ENCODE measurements at places on chromosomes 5 and 9. TPM values are rescaled to one million over a fixed set of nuclear protein-coding genes. Genes with fewer than 3 reads are reported as not detected.

Gene DMRT3
- total RNA-seq: not detected

Gene LCN15
- total RNA-seq: not detected

GRCh38 chr5:107263387-107264018, 407.2 kb downstream of the EFNA5 start:
- H3K4me3 ChIP-seq: peak overlapping the region; percentile 11
- no peaks in the 10 kb centered on the region for H3K36me3 ChIP-seq
- H3K27ac ChIP-seq: peak overlapping the region; percentile 36
- H3K4me1 ChIP-seq: peaks cover 9% of the 10 kb centered on the region

DNA sequence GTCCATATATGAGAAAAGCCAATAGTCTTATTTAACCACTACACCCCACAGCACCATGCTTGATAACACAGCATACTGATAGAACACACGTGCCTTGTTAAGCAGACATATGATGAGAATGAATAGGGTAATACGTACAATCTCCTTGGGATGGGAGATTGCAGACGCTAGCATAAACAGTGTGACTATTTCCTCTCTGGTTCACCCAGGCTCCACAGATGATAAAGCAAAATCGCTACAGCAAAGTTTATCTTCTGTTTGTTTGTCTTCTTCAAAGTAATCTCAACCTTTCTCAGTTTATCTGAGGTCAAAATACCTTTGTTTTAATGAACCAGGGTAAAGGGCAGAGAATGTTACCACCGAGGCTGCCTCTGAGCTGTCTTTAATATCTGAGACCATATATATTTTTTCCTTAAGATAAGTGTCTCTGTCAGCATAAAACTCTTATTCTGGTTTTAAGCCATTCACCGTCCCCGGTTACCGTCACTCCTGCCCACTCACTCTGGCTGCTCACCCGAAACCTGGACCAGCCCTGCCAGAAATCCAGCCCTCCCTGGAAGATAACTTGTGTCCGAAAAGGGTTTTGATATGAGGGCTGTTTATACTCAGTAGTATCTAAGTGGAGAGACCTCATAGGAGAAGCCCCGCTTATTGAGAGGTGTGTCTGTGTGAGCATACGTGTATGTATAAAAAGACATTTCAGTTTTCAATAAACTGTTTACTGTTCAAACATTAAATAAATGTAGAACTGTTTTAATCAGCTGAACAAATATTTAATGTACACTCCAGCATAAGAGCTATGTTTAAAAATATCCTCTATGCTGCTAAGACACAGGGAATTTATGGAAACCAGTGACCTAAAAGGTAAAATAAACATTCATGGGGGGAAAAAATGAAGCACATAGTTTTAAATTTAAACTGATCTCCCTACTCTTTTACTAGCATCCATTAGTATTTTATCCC, 465.4 kb downstream of the RASEF start:
- H3K4me1 ChIP-seq: no peaks in the 10 kb centered on the region
- no peaks in the 10 kb centered on the region for H3K36me3 ChIP-seq
- H3K27ac ChIP-seq: no peak overlapping the region
- no peak for DNase-seq
- H3K27me3 ChIP-seq: no peaks in the 10 kb centered on the region
- H3K4me3 ChIP-seq: no peak overlapping the region

DNA sequence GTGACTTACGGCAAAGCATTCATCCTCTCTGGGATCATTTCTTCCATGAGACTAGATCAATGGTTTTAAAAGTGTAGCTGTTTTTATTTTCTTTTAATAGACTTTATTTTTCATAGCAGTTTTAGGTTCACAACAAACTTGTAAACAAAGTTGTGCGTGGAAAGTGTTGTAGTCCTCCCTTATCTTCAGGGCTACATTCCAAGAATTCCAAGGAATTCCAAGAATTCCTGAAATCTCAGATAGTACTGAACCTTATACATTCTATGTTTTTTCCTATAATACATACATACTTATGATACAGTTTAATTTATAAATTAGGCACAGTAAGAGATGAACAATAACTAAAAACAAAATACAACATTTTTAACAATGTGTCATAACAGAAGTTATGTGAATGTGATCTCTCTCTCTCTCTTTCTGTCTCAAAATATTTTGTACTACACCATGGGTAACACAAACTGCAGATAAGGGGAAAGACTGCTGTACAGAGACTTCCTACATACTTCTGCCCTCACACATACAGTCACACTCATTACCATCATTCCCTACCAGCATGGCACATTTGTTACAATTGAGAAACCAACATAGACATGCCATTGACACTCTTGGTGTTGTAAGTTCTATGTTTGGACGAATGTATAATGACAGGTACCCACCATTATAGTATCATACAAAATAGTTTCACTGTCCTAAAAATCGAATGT, 1933.2 kb upstream of the WWC1 start:
- H3K4me3 ChIP-seq: no peak overlapping the region
- H3K27ac ChIP-seq: no peak overlapping the region
- no peaks in the 10 kb centered on the region for H3K4me1 ChIP-seq
- H3K27me3 ChIP-seq: no peaks in the 10 kb centered on the region

GRCh38 chr9:79257228-79257781, 314.5 kb upstream of the TLE4 start:
- peaks cover 2% of the 10 kb centered on the region for H3K27me3 ChIP-seq
- no peak overlapping the region for H3K27ac ChIP-seq
- no peak for DNase-seq
- no peaks in the 10 kb centered on the region for H3K4me1 ChIP-seq

Gene BTNL8
- total RNA-seq: not detected

GRCh38 chr9:1877951-1878350, 137.2 kb upstream of the SMARCA2 start:
- peaks cover 15% of the 10 kb centered on the region for H3K27me3 ChIP-seq
- no peak overlapping the region for H3K27ac ChIP-seq
- no peaks in the 10 kb centered on the region for H3K36me3 ChIP-seq
- H3K4me3 ChIP-seq: no peak overlapping the region
- H3K4me1 ChIP-seq: peaks cover 25% of the 10 kb centered on the region

DNA sequence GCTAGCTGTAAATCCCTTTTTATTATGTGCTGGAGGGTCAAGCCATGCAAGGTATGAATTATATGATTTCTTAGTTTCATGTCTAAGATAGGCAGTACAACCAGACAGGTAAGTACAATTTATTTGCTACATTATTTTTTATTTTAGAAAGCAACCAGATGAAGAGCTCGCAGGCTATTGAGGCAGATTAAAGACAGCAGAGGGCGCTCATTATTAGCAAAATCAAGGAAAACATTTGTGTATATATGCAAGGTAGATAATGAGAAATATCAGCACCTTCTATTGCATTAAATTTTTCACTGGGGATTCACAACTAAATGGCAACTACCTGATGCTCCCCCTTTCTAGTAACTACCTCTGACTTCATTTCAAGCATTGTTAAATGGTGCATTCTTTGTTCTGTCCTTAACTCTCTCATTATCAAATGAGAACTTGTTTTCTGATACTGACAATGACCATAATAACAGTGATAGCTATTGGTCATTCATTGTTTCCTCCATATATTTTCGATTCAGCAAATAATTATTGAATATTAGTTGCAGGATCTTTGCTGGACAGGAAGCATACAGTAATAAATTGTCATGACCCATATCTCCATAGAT, 8.6 kb downstream of the SCGB3A2 start:
- H3K4me1 ChIP-seq: no peaks in the 10 kb centered on the region
- H3K4me3 ChIP-seq: no peak overlapping the region
- no peaks in the 10 kb centered on the region for H3K27me3 ChIP-seq

GRCh38 chr5:170626507-170627150, 122.8 kb downstream of the KCNIP1 start:
- no peaks in the 10 kb centered on the region for H3K36me3 ChIP-seq
- DNase-seq: no peak
- H3K27ac ChIP-seq: no peak overlapping the region
- no peak overlapping the region for H3K4me3 ChIP-seq
- H3K4me1 ChIP-seq: no peaks in the 10 kb centered on the region
- peaks cover 9% of the 10 kb centered on the region for H3K27me3 ChIP-seq

Data from activated CD4-positive, alpha-beta memory T cell treated with anti-CD3 and anti-CD28 coated beads, Interleukin-2, amount 10 ng/mL, durations not matched to agents 7 days and 5 days (primary cell).